Activated naive CD8-positive, alpha-beta T cell treated with anti-CD3 and anti-CD28 coated beads, Interleukin-2, amount 10 ng/mL, durations not matched to agents 7 days and 5 days (primary cell): ENCODE measurements at places on chromosomes 11 and 22. TPM values are rescaled to one million over a fixed set of nuclear protein-coding genes. Genes with fewer than 3 reads are reported as not detected.

DNA sequence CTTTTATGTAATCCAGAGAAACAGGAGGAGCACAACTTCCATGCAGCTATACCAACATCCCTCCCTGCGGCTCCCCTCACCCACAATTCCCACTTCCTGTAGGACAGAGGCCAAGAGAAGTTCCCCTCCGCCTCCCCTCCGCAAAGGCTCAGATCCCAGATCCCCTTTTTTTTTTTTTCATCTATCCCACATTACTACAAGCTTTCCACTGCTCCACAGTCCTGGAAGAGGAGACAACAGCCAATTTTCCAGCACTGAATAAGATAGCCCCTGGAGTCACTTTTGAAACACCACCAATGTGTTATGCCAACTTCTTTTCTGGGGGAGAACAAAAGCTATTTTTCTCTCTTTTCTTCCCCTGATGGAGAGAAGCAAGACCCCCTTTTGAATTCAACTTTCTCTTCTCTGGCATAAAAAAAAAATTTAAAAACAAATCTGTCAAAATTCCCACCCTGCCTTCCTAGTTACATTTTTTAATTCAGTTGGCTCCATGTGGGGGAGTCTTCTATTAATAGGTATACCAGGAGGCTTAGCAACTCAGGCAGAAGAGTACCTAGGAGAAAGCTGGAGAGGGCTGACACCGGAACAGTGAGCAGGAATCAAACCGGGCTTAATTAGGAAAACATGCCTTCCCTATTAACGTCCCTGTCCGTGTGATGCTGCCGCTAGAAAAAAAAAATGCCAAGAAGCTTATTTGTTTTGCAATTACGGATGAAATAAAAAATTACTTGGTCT is 543.4 kb downstream of the BUD13 start:
- H3K27ac ChIP-seq = no peak overlapping the region
- peaks cover 1% of the 10 kb centered on the region for H3K27me3 ChIP-seq
- DNase-seq = no peak
- no peaks in the 10 kb centered on the region for H3K36me3 ChIP-seq
- no peaks in the 10 kb centered on the region for H3K4me1 ChIP-seq

Gene NAALADL1
- total RNA-seq = 19.8 TPM

GRCh38 chr22:30425327-30425615 is 297 bp upstream of the MTFP1 start:
- H3K36me3 ChIP-seq = peaks cover 29% of the 10 kb centered on the region
- H3K4me3 ChIP-seq = peak overlapping the region; percentile 98
- peaks cover 44% of the 10 kb centered on the region for H3K4me1 ChIP-seq
- H3K27me3 ChIP-seq = no peaks in the 10 kb centered on the region
- no peak for DNase-seq

DNA sequence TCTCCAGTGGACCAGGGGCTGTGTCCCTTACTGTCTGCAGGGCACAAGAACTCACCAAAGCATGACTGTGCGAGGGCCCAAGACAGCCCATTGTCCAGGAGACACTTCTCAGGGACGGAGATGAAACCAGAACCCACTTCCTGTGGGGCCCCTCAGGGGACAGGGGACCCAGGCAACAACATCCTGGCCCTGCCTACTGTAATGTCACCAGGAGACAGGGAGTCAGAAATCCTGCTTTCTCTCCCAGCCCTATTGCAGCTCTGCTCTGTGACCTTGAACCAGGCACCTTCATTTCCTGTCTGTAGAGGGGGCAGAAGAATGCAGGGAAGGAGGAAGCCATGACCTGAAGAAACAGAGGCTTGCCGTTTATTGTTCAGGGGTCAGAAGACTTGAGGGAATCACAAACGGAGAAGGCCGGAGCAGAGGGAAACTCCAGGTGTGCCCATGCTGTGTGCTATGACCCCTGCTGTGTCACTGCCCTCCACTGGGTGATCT is 98.0 kb downstream of the NAT10 start:
- peak; percentile 44 for DNase-seq
- H3K27ac ChIP-seq = peak overlapping the region; percentile 60
- no peaks in the 10 kb centered on the region for H3K36me3 ChIP-seq
- H3K4me1 ChIP-seq = peaks cover 26% of the 10 kb centered on the region
- no peaks in the 10 kb centered on the region for H3K27me3 ChIP-seq
- H3K4me3 ChIP-seq = peak overlapping the region; percentile 2

- H3K36me3 ChIP-seq = no peaks in the 10 kb centered on the region
- H3K4me3 ChIP-seq = no peak overlapping the region
- peaks cover 9% of the 10 kb centered on the region for H3K27me3 ChIP-seq
- H3K27ac ChIP-seq = no peak overlapping the region
Observed at GRCh38 chr11:11211888-11212287, 141.2 kb downstream of the CSNK2A3 start.

Gene FGF3
- not detected for total RNA-seq

Gene GLB1L2
- total RNA-seq = 1.7 TPM

- no peaks in the 10 kb centered on the region for H3K36me3 ChIP-seq
- H3K4me3 ChIP-seq = no peak overlapping the region
- no peak for DNase-seq
- H3K4me1 ChIP-seq = no peaks in the 10 kb centered on the region
Observed at GRCh38 chr11:72373163-72373562, 61.2 kb downstream of the CLPB start.

DNA sequence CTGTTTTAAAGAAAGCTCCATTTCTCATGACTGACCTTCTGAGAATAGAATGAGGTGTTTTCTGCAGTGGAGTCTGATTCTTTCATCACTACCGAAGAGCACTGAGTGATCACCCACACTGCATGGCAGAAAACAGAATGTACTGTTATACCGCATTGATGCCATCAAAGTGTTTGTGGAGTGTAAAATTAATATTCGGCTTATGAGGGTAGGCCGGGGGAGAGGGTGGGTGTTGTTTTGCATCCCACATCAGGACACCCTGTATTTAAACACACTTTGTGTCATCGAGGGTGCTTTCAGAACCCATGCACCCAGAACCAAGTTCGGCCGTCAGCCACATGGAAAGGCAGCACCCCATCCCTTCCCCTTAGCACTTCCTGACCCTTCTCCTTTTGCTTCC is 41.3 kb upstream of the ETS1 start:
- H3K4me3 ChIP-seq = peak overlapping the region; percentile 84
- no peaks in the 10 kb centered on the region for H3K36me3 ChIP-seq
- H3K27ac ChIP-seq = peak overlapping the region; percentile 93

Gene BTBD18
- total RNA-seq = not detected
